ENCODE measurements at places on chromosomes 5 and 9. TPM values are rescaled to one million over a fixed set of nuclear protein-coding genes. Genes with fewer than 3 reads are reported as not detected.

DNA sequence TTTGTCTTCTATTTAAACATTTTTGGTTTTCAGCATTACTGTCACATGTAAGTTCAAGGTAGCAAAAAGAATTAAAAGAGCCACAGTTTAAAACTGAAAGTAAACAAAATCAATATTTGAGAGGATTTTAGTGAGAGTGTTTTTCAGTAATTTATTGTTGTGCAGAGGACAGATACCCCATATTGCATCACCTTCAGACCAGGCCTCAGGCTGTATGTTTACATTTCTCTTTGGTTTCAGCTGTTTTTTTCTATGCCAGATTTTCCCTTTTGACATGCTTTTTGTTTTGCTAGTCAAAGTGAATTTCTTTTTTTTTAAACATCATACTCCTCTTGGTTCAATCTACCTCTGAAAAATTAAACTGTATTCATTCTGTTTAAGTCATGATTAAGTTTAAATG is 47.2 kb downstream of the MAST4 start:
- H3K36me3 ChIP-seq = no peaks in the 10 kb centered on the region
- no peak overlapping the region for H3K27ac ChIP-seq
- H3K27me3 ChIP-seq = peaks cover 16% of the 10 kb centered on the region
- no peak for DNase-seq

DNA sequence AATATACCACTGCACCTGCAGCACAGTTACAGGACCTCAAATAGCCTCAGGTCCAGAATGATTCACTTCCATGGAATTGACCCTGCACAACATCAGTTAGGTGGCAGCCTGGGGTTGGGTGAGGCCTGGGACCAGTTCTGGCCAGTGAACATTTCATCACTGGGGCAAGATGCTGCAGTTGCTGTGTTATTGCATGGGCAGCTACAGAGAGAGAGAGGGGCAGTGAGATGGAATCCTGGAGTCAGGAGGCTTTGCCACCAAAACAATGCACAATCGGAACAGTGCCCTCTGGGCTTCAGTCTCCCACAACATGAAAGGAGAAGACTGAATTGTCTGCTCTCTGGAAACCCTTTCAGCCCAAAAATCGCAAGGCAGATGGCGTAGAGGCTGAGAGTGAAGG is 51.8 kb downstream of the SH3TC2 start:
- no peak overlapping the region for H3K27ac ChIP-seq
- no peak overlapping the region for H3K4me3 ChIP-seq
- H3K36me3 ChIP-seq = no peaks in the 10 kb centered on the region
- DNase-seq = no peak

GRCh38 chr9:23829580-23830475 is 3.8 kb upstream of the ELAVL2 start:
- no peak overlapping the region for H3K4me3 ChIP-seq
- no peaks in the 10 kb centered on the region for H3K36me3 ChIP-seq
- no peak for DNase-seq
- no peak overlapping the region for H3K27ac ChIP-seq
- H3K27me3 ChIP-seq = peaks cover 17% of the 10 kb centered on the region

- no peak for DNase-seq
- H3K27ac ChIP-seq = no peak overlapping the region
- no peak overlapping the region for H3K4me3 ChIP-seq
- H3K4me1 ChIP-seq = peaks cover 49% of the 10 kb centered on the region
- H3K36me3 ChIP-seq = peaks cover 30% of the 10 kb centered on the region
- H3K27me3 ChIP-seq = no peaks in the 10 kb centered on the region
These were observed 2.6 kb downstream of the TEX10 start for GRCh38 chr9:100350188-100350587.

DNA sequence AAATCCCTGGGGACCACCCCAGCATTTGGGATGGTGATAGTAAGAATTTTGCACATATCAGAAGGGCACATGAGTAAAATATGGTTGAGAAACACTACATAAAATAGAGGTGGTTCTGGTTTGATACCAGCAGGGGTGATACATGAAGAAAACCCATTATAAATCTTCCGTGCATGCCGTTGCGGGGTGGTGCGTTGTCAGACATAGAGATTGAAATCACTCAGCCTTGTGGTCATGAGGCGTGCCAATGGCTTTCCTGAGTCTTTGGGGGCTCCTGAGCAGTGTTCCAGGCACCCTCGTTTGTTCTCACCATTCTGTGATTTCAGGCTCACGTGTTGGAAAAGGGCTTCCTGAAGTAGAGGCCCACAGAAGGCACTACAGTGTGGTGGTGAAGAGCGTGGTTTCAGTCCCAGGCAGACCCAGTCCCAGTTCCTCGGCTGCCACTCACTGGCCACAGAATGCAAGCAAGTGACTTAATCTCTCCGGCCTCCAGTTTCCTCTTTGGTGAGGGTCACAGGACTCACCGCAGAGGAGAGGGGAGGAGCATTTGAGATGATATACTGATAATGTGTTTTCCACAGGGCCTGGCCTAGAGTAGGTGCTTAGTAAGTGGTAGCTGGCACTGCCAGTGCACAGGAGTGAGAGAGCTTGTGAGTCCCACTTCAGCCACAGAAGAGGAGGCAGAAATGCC is 20.5 kb upstream of the GLRX start:
- H3K4me3 ChIP-seq = no peak overlapping the region
- peak overlapping the region; percentile 64 for H3K27ac ChIP-seq
- DNase-seq = peak; percentile 72
- peaks cover 8% of the 10 kb centered on the region for H3K27me3 ChIP-seq
- peaks cover 24% of the 10 kb centered on the region for H3K4me1 ChIP-seq

GRCh38 chr5:167755420-167755819 is 536.0 kb upstream of the WWC1 start:
- DNase-seq = no peak
- no peaks in the 10 kb centered on the region for H3K4me1 ChIP-seq
- no peaks in the 10 kb centered on the region for H3K27me3 ChIP-seq
- H3K4me3 ChIP-seq = no peak overlapping the region
- no peaks in the 10 kb centered on the region for H3K36me3 ChIP-seq

The ISOC1 gene
- total RNA-seq = 15.0 TPM

The MYORG gene
- total RNA-seq = 2.8 TPM

The SPATA6L gene
- 0.40 TPM for total RNA-seq

The CRHBP gene
- total RNA-seq = 0.27 TPM
